T-cell (primary cell): ENCODE measurements at places on chromosomes 3 and 15.

- no peak overlapping the region for H3K4me3 ChIP-seq
- no peaks in the 10 kb centered on the region for H3K36me3 ChIP-seq
- no peaks in the 10 kb centered on the region for H3K4me1 ChIP-seq
These were observed 48.5 kb upstream of the CHST2 start for GRCh38 chr3:143070977-143071551.

DNA sequence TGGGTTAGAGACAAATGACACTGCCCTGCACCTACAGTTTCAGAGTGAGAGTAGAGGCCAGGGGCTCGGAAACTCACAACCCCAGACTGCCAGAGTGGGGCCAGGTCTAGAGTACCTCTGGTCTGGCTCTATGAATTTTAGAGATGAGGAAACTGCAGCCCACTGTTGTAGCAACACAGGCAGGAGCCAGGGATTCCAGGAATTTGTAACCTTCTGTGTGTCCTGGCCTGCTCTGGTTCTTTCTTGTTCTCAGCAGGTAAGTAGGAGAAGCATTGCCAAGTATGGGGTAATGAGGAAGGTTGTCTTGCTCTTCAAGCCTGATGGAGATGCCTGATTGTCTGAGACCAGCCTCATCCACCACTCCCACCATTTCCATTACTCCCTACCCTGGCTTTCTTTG, 221.8 kb downstream of the UACA start:
- H3K36me3 ChIP-seq = no peaks in the 10 kb centered on the region
- no peak for DNase-seq
- H3K27me3 ChIP-seq = no peaks in the 10 kb centered on the region

DNA sequence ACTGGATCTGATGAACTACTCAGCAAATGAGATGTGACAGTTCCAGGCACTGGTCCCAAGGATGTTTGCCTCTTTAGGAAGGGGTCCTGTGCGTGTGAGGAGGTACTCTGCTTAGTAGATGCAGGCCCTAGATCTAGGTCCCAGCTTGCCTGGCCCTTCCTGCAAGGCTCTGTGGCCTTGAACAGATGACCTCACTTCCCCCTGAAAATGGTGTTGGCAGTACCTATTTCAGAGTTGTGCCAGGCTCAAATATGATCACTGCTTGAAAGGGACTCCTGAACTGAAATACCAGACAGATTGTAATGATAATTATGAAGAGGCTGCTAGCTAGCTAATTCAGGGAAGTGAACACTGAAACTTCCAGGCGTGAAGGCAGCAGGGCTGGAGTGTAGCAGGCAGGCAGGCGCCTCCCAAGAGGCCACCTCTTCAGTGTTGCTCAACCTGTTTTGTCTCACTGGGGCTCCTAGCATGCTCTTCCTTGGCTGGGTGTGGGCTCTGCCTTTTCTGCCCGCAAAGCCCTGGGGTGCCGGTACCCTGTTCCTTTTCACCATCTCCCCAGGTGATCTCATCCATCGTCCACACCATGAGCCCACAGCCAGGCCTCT, 24.1 kb upstream of the CPNE9 start:
- H3K36me3 ChIP-seq = peaks cover 95% of the 10 kb centered on the region
- H3K4me3 ChIP-seq = no peak overlapping the region
- no peaks in the 10 kb centered on the region for H3K27me3 ChIP-seq
- no peak overlapping the region for H3K27ac ChIP-seq

- H3K4me1 ChIP-seq = peaks cover 43% of the 10 kb centered on the region
- peaks cover 21% of the 10 kb centered on the region for H3K27me3 ChIP-seq
- no peak overlapping the region for H3K27ac ChIP-seq
- no peak overlapping the region for H3K4me3 ChIP-seq
- H3K36me3 ChIP-seq = no peaks in the 10 kb centered on the region
These were observed 102.0 kb upstream of the BNIP2 start for GRCh38 chr15:59791079-59791478.

DNA sequence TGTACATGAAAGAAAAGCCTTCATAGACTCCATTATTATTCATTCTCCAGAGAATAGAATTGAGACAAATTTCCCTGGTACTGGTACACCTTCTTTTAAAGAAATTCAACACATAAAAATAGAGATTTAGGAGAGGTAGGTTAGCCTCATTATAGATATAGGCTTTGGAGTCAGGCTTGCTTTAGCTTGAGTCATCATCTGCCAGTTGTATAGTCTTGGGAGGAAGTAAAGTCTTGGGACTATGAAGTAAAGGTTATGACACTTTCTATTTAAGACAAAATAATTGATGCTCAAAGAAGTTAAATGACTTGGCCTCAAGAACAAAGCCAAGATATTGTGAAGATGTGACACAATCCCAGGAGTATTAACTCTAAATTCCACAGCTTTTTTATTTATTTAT, 4.3 kb downstream of the HRG start:
- H3K27ac ChIP-seq = no peak overlapping the region
- H3K4me1 ChIP-seq = no peaks in the 10 kb centered on the region
- no peak for DNase-seq
- H3K27me3 ChIP-seq = peaks cover 5% of the 10 kb centered on the region
- H3K4me3 ChIP-seq = no peak overlapping the region

DNA sequence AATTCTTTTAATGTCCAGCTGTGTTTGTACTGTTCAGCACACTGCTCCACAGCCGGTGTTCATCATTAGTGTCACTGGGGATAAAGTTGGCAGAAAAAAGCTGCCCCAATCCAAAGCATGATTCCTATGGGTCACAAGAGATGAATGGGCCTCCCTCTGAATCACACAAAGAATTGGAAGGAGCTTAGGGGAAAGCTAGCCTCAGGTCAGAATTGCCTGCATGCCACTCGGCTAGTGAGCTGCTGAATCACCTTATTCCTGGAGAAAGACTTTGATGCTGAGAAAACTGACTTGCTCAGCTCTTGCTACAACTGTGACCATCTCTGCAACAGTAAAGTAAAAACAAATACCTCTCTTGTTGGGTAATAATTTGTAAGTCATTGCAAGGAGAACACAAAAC, 3.5 kb downstream of the CCK start:
- no peak overlapping the region for H3K4me3 ChIP-seq
- no peaks in the 10 kb centered on the region for H3K4me1 ChIP-seq
- H3K27ac ChIP-seq = no peak overlapping the region
- DNase-seq = no peak
